DMS79 (cell line): ENCODE measurements at places on chromosomes 7 and 10.

DNA sequence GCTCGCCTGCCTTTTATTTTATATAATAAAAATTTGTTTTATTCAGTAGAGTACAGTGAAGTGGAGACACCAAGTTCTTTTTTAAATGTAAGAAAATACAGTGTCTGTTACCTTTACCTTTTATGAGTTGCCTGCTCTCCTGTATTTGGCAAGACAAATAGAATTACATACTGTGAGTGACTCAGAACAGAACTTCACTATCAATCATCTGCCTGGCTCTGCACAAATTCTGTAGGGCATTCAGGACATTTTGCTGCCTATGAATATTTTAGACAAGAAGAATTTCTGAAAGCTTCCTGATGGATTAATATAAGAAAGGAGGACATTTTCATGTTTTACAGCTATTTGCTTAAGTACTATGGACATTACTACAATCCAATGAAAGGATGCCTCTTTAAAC lies 135.4 kb upstream of the PHF14 start:
- no peak for DNase-seq

- peak; percentile 86 for DNase-seq
Observed at GRCh38 chr10:125149036-125149679, 11.2 kb downstream of the CTBP2 start.

- DNase-seq = no peak
Observed at GRCh38 chr10:343231-344220, 208.3 kb downstream of the ZMYND11 start.

DNA sequence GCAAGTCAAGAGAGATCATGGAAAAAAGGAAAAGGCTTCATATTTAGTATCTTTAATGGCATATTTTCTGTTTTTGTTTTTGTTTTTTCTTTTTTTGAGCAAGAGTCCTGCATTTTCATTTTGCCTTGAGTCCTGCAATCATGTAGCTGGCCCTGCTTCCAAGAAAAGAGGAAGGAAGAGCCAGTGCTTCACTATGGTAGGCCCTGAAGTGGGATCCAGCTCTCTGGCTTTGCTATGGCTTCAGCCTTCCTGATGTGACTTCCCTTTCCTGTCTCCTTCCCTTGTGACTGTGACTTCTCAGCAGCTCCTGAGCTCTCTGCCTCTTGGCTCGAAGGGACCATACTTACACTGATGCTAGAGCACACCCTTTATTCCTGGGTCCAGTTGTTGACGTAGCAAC lies 512.3 kb downstream of the INHBA start:
- no peak for DNase-seq

DNA sequence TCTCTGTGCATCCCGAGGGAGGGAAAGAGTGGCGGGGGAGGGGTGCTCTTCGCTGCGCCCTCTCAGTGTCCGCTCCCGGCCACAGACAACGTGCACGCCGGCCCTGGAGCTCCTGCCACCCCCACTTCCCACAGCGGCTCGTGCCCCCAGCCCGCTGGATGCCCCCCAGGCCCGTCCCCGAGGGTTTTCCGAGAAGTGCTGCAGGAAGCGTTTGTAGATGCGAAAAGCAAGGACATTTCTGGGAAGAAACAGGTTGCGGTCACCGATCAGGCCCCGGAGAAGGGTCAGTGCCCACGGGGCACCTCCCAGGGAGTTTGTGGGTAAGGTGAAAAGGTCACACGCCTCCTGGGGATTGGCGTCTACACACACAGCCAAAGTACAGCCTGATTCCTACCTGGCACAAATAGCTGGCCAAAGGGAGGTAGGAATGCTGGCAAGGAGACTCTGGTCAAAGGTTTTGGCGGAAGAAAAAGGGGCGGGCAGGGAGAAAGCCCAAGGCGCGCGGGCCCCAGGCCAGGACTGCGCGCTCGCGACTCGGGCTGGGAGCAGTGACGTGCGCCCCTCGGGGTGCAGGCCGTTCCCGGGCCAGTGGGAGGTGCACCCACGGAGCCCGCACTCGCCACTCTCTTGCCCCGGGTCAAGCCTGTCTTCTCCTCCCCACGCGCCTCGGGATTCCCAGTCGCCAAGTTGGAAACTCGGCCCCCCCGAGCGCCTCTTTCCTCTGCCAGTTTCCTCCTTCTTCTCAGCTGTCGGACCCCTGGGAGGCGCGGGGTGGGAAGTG lies 1.5 kb upstream of the NRP1 start:
- DNase-seq = no peak

GRCh38 chr10:10662716-10663408 lies 354.8 kb upstream of the CELF2 start:
- no peak for DNase-seq

DNA sequence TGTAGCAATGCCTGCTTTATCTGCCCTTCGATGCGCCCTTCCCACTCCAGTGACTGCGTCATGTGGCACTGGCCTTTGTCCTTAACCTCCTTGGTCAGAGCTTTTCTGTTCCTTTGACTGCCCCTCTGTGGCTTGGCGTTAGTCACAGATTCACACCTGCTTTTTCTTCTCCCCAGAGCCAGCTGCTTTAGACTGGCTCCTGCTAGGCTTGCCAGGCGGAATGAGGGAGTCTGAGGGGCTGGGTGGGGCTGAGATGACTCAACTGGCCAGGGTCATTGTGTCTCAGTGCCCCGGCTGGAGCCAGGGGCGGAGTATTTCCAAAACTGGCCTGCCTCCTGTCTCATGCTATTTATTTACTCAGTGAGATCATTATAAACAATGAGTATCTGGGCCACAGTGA lies 194.1 kb downstream of the EMX2 start:
- no peak for DNase-seq

DNA sequence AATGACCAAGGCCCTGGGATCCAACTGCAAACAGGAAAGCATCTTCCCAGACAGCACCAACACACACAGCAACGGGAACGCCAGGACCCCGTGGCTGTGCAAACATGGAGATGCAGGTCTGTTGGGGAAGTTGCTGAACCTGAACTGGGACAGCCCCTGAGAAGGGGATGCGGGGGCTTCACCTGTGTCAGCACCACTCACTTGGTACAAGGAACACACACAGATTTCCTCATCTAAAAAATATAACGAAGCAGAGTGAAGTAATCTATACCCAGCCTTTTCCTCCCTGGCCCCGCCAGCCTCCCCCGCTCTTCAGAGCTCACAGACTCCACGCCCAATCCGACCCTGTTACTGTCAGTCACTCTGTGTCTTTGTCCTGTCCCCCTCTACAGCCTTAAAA lies 93.0 kb downstream of the PTPRN2 start:
- no peak for DNase-seq

- no peak for DNase-seq
Observed at GRCh38 chr10:86339226-86339865, 27.2 kb downstream of the GRID1 start.

DNA sequence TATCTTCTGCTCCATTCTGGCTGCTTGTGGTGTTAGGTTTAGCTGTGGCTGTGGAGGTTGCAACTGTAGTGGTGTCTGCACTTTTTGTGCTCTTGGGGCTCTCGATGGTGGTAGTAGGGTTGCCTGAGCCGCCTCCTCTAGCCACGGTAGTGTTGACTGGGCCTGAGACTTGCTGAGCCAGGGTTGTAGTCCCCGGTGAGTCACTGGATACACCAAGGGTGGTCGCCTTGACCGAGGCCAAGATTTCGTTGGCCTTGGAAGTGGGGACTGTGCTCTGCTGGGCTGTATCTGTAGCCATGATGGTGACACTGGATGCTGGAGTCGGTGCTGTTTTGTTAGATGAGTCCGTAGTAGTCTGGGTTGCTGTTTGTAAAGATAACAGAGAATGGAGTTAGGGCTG lies 45.4 kb downstream of the PODXL start:
- DNase-seq = no peak

DNA sequence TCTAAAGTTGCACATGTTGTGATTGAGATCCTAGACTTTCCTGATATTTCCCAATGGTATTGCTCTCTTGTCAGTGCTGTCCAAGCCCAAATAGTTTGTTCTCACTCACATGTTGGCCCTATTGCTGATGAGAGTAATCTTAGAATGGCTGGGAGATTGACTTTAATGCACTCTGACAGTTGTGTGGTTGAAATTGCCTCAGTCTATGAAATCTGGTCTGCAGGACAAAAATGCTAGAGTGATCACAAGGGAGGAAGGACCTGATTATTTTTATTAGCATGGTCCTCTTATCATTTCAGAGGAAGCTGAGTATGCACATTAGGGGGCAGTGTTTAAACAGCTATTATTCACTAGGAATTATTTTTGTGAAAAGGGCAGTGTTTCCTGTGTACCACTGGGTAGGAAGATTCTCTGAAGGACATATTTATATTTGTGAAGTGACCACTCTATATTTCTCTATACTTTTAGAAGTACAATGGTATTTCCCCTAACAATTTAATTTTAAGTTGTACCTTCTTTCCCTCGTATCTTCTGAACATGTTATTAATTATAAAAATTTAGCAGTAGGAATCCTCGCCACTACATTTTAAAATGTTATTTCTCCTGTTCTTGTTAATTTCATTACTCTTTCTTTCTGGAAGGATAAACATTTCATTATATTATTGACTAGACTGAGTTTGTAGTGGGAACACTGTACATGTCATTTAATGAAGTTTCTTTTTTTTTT lies 64.4 kb downstream of the SUGCT start:
- DNase-seq = no peak

DNA sequence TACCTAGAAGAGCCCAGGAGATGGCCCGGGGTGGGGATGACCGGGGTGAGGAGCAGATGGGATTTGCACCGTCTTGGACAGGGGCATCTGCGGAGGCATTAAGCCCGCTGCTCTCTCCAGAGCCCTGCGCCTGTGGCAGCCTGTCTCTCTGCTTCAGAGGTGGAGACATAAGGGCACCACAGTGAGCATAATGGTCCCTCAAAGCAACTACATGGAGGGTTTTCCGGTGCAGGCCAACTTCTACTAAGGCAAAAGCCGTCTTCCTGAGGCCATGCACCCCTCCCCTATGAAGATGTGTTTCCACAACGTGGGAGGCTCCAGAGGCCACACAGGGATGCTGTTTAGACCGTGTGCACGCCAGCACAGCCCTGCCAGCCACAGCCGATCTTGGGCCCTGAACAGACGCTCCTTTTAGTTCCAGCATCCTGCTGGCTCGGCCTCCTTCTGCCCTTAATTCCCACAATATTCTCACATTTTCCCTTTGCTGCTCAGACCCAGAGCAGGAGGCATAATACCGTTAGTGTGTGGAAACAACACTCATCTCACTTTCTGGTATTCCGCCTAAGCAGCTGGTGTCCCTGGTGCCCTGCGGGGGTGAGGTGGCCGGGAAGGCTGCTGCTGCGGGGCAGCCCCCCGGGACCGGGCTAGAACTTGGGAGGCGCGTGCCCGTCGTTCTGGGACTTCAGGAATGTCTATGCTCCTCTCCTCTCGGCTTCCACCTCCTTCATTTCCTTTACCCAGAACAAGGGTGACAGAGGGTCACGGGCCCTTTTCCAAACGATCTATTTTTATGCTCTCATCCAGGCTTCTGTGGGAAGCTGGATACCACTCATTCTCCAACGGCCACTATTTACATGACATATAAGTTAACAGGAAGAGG lies 266.9 kb downstream of the TNS3 start:
- no peak for DNase-seq

DNA sequence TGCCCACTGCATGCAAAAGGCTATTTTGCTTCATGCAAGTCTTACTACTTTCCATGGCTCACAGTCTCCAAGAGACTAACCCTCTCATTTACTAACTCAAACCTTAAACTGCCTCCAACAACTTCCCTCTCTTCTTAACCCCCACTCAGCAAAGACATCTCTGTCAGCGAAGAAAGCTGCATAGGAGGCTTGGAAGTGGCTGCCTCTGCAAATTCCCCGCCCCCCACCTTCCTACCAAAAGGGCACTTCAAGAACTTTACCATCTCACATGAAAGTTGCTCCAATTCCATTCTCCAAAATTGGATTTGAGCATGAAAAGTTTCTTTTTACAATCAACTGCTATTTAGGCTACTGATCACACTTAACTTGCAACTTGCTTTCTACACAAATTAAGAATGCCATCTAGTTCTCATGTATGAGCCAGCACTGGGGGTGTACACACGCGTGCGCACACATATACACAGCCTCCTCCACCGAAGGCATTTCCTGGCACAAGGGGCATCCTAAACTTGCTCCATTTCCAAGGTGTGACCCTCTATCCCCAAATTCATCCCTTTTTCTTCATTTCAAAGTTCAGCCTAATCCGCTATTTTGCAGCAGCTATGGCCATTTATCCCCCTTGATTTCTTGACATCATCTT lies 1.8 kb downstream of the CCDC6 start:
- no peak for DNase-seq

- no peak for DNase-seq
Observed at GRCh38 chr10:6097063-6097462, 8.2 kb downstream of the RBM17 start.

- peak; percentile 72 for DNase-seq
Observed at GRCh38 chr7:24965831-24966708, 13.9 kb downstream of the OSBPL3 start.

GRCh38 chr7:31171216-31171785 lies 119.2 kb downstream of the ADCYAP1R1 start:
- no peak for DNase-seq

- DNase-seq = no peak
Observed at GRCh38 chr10:77594471-77594783, 43.2 kb downstream of the KCNMA1 start.

GRCh38 chr7:116901143-116901542 lies 38.8 kb downstream of the CAPZA2 start:
- DNase-seq = no peak

GRCh38 chr10:47346581-47347302 lies 1.4 kb upstream of the RBP3 start:
- peak; percentile 37 for DNase-seq

DNA sequence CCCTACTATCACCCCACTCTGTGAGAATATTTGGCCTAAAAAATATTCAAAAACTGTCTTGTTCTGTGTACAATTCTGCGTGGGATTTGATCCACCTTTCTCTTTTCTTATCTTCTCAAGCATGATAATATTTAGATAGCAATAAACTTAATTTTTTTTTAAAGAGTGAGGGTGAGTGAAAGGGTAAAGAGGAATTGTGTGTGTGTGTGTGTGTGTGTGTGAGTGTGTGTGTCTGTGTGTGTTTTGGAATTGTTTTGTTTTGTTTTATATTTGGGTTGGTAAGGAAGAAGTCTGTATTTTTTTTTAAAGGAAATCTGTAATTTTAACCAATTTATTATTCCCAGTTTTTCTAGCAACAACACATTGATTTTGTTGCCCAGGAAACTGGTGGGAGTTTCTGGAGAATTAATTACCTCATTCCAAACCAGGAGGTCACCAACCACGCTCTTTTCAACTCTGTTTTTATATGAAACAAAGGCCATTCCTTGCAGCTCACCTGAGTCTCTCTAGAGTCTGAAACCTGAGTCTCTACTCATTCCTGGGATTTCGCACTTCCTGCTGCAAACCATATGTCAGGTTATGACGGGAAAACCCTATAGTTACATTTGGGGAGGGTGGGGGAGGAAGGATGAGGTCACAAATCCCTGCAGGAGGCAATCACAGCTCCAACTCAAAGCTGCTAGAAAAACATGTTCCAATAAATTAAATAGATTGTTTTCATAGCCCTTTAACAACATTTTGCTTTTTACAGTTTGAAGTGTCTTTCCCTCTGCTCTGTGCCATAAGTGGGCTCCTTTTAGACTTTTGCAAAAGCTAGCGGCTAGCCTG lies 38.1 kb upstream of the XPNPEP1 start:
- no peak for DNase-seq

DNA sequence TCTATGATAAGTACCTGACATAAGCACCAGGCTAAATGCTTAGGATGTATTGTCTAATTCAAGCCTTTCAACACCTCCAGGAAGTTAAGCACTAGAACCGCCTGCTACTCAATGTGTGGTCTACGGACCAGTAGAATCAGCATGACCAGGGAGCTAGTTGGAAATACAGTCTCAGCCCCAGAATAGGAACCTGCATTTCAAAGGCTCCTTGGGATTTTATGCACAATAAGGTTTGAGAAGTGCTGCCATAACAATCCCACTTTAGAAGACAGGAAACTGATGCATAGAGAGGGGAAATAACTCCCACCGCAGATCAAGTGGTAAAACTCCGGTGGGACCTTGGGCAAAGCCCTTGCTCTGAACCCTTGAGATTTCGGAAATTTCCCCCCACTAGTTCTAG lies 8.8 kb upstream of the DUSP5 start:
- DNase-seq = no peak
